ENCODE measurements at places on chromosomes 1 and 21. TPM values are rescaled to one million over a fixed set of nuclear protein-coding genes. Genes with fewer than 3 reads are reported as not detected.

DNA sequence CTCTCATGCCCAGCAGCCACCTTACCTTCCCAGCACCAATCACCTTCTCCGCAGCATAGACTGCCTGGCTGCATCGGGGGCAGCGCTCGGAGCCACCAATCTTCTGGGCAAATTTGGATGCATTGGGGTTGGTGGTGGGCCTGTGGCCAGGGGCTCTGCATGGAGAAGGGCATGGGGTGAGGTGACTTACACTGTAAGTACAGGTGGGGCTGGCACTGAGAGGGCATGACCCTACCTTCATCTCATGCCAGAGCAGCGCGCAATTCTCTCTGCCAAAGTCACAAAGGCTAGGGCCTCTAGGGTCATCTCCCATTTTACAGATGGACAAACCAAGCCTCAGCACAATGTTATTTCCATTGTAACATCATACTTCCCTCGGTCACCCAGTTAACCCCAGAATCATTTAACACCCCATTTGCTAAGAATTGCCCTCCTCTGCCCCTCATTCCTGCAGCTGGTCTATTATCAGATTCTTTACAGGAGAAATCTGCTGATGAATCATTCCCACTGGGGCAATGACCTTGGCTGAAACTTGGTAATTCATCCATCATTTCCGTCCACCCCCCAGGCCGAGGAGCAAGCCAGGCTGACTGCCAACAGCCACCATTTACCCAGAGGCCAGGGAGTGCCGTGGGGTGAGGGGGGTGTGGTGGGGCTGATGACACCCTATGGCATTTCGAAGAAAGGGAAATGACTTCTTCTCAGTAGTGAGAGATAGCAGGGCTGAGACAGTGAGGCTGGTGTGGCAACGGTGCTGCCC, 17.9 kb downstream of the CSRP1 start:
- peak; percentile 96 for DNase-seq

DNA sequence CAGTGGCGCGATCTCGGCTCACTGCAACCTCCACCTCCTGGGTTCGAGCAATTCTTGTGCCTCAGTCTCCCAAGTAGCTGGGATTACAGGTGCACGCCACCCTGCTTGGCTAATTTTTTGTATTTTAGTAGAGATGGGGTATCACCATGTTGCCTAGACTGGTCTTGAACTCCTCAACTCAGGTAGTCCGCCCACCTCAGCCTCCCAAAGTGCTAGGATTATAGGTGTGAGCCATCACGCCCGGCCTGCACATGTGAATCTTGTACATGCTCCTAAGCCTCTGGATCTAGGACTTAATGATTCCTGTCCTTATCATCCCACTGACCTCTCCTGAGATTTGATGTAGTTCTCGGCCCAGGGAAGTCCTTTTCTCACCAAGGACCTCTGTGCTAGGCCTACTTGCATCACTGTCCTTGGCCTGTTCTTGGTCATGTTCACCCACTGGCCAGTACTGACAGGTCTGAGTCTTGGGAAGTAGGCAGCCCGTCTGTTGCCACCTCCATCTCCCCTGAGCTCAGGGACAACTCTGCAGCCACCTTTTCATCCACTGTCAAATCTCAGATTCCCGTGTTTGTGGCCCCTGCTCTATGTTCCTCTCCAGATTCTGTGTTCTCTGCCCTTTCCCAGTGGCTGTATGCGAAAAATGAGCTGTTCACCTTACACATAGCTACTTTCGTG, 9.4 kb downstream of the HYI start:
- no peak for DNase-seq

C1orf53 gene
- total RNA-seq = 19.4 TPM

- DNase-seq = no peak
These were observed 30.7 kb upstream of the TARBP1 start for GRCh38 chr1:234509457-234510328.

- no peak for DNase-seq
These were observed 75.0 kb upstream of the PKN2 start for GRCh38 chr1:88609051-88609450.

GRCh38 chr1:1758692-1759455, 19.4 kb downstream of the NADK start:
- no peak for DNase-seq

DNA sequence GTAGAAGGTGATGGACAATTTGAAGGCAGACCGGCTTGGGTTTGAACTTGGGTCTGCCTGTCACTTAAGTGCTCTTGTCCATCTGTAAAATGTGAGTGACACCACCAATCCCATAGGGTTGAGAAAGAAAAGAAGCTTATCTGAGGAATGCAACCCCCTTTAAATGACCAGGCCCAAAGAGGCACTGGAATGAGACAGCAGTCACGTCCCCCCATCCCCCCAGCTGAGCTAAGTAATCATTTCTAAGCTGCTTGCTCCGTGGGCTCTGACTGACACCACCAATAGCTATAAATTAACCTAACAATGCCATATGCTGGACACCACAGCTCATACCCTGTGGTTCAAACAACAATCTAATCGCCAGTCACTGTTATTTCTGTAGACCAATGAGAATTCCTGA, 15.1 kb downstream of the LCA5L start:
- no peak for DNase-seq

DNA sequence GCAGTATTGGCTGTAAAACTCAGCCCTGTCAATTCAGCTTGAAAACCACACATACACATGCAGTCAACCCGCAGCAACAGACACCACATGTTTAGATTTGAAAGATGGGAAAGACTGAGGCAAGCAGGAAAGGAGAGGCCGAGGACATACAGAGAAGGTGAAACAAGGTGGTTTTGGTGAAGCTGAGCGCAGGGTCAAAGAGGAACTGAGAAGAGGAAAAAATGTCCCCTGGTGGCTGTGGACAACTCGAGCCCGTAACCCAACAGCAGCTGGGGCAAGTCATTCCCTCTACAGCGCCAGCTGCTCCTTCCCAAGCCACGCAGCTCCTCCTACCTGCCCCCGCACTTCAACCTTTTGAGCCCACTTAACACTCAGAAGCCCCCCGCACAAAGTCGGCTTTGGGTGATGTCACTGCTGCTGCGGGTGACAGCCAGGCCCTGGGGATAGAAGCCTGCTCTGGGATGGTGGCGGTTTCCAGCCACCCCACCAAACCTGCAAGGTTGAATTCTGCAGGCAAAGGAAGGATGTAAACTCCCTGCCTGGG, 63.0 kb downstream of the KCNN3 start:
- no peak for DNase-seq

Measured in HFFc6 (cell line).